ENCODE measurements at places on chromosomes 16 and 17. TPM values are rescaled to one million over a fixed set of nuclear protein-coding genes. Genes with fewer than 3 reads are reported as not detected.

DNA sequence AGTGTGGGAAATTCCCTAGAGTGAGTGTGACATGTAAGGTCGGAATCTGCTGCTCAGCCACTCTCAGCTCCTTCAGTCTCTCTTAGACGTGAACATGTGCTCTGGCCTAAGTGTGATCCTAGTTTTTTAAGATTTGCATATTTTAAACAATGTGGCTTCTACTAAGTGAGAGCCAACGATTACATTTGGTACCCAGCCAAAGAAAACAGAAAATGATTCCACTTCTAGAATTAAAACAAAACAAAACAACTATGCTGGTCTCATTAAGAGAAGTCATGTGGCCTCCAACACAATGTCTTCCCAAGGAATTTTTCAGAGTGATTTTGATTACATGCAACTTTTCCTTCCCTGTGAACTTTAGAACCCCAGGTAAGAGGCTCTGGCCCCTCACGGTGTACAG is 10.1 kb downstream of the TMEM238L start:
- no peak overlapping the region for H3K27ac ChIP-seq
- peaks cover 29% of the 10 kb centered on the region for H3K4me1 ChIP-seq
- no peak overlapping the region for H3K4me3 ChIP-seq

- no peak overlapping the region for H3K27ac ChIP-seq
- H3K4me3 ChIP-seq, result no peak overlapping the region
- H3K27me3 ChIP-seq, result no peaks in the 10 kb centered on the region
- H3K4me1 ChIP-seq, result no peaks in the 10 kb centered on the region
- H3K36me3 ChIP-seq, result no peaks in the 10 kb centered on the region
- DNase-seq, result no peak
Measured at GRCh38 chr17:35801583-35802224, 6.3 kb upstream of the MMP28 start.

IKZF3 gene
- total RNA-seq, result 1.9 TPM

DNA sequence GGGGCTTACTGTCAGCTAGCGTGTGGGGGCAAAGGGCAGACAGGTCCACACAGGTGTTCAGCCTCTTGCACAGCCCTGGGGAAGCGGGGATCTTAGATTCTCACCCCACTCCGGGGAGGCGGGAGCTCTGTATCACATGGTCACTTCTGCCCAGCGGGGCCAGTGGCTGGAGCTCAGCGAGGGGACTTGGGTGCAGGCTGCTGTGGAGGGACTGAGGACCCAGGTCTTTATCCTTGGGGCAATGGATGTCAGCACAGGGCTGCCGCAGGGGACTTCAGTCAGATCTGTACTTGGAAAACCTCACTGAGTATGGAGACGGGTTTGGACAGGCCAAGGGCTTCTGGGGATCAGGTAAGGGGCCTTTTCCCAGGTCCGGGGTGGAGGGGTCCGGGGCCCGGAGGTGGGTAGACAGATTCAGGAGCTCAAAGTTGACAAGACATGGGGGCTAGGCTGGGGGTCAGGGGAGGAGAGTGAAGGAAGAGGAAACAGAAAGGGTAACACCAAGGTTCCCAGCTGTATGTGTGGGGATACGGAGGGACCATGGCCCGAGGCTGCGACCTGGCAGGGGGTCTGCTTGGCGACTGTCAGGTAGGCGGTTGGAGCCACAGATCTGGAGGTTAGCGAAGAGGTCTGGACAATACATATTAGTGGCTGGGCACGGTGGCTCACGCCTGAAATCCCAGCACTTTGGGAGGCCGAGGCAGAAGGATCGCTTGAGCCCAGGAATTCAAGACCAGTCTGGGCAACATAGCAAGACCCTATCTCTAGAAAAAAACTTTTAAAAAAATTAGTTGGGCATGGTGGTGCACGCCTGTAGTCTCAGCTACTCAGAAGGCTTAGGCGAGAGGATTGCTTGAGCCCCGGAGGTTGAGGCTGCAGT is 15.1 kb upstream of the BAIAP2 start:
- H3K4me1 ChIP-seq, result no peaks in the 10 kb centered on the region
- no peaks in the 10 kb centered on the region for H3K27me3 ChIP-seq
- H3K36me3 ChIP-seq, result no peaks in the 10 kb centered on the region
- no peak for DNase-seq
- H3K4me3 ChIP-seq, result no peak overlapping the region
- no peak overlapping the region for H3K27ac ChIP-seq

GRCh38 chr16:88049561-88050545 is 98.6 kb downstream of the BANP start:
- no peaks in the 10 kb centered on the region for H3K27me3 ChIP-seq
- no peaks in the 10 kb centered on the region for H3K36me3 ChIP-seq
- H3K4me1 ChIP-seq, result no peaks in the 10 kb centered on the region
- H3K4me3 ChIP-seq, result no peak overlapping the region
- DNase-seq, result no peak
- no peak overlapping the region for H3K27ac ChIP-seq

NPLOC4 gene
- total RNA-seq, result 52.4 TPM

GRCh38 chr16:11636172-11636721 is 32.0 kb upstream of the SNN start:
- H3K27me3 ChIP-seq, result no peaks in the 10 kb centered on the region
- H3K4me1 ChIP-seq, result peaks cover 4% of the 10 kb centered on the region
- no peak overlapping the region for H3K4me3 ChIP-seq
- no peak for DNase-seq
- H3K36me3 ChIP-seq, result no peaks in the 10 kb centered on the region

DNA sequence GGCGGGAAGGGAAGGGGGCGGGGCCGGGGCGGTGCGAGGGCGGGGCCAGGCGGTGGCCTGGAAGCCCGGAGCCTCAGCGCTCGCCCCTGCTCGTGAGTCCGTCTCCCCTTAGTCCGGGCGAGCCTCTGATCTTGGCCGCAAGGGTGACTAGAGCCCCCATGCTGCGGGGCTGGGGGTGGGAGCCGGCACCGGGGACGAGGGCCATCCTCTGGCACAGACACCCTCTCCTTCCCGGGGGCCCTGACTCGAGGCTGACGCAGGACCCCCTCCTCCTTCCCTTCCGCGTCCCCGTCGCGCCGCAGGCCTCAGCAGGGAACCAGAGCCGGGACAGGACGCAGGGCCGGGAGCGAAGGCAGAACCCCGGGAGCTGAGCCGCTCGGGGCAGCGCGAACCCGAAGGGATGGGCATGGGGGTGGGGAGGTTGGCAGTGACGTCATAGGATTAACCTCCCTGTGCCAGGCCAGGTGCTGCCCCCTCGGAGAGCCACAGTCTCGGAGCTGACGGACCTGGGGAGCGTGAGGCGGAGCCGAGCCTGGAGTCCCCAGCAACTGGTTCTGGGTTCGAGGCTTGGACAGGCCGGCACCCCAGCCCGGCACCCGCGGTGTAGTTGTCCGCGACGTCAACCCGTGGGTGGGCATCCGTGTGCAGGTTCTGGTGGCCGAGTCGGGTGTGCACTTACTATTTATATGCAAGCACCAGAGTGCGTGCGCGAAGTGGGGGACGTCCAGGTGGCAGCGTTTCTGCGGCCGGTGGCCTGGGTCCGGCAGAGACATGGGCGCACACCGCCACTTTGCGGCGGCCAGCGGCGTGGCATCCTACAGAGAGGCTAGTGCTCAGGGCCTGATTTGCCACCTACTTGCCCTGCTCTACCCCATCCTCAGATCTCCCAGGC is 503 bp upstream of the PLCD3 start:
- H3K4me1 ChIP-seq, result no peaks in the 10 kb centered on the region
- peak overlapping the region; percentile 89 for H3K27ac ChIP-seq
- peak; percentile 88 for DNase-seq
- no peaks in the 10 kb centered on the region for H3K27me3 ChIP-seq

- H3K36me3 ChIP-seq, result no peaks in the 10 kb centered on the region
- H3K4me1 ChIP-seq, result peaks cover 6% of the 10 kb centered on the region
- no peaks in the 10 kb centered on the region for H3K27me3 ChIP-seq
- H3K27ac ChIP-seq, result peak overlapping the region; percentile 87
- H3K4me3 ChIP-seq, result peak overlapping the region; percentile 89
Measured at GRCh38 chr16:29815032-29815721, 775 bp upstream of the PAGR1 start.

DNA sequence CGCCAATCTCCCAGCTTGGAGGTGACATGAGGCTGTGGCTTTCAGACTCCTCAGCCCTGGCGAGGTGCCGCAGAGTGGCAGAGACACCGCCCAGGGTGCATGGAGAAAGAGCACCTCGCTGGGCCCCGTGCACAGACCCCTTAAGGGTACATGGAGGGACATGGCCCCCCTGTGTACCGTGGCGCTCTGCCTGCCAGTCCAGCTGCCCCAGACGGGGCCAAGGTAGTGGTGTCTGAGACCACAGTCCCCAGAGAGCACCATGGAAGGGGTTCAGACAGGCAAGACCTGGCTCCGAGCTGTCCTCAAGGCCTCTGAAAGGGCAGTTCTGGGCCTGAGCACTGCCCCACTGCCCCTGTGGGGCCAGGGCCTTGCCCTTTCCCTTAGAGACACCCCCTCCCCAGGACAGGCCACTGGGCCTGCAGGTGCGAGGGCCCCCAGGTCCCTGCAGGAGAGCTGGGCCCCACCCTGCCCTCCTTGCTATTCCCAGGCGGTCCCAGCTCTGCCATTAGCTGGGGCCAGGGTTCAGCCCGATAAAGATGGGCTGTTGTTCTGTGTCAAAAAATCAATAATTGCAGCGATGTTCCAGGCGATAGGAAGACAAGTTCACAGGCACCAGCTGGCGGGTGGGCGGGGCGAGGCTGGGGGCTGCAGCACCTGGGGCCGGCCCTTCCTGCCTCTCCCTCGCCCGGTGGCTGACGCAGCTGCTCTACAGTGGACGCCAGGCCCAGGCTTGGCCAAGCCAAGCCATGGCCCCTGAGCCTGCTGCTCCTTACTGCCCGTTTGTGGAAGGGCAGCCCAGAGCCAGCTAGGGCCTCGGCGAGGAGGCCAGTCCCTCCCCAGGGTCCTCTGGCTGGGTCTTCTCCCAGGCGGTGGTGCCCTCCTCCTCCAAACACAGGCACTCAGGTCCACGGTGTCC is 51.7 kb downstream of the ZFPM1 start:
- DNase-seq, result peak; percentile 86
- H3K27ac ChIP-seq, result peak overlapping the region; percentile 87
- H3K27me3 ChIP-seq, result no peaks in the 10 kb centered on the region
- peaks cover 14% of the 10 kb centered on the region for H3K4me1 ChIP-seq
- no peaks in the 10 kb centered on the region for H3K36me3 ChIP-seq

SNRNP25 gene
- total RNA-seq, result 15.3 TPM

GRCh38 chr17:47739150-47739549 is 6.1 kb downstream of the TBX21 start:
- no peaks in the 10 kb centered on the region for H3K27me3 ChIP-seq
- no peak overlapping the region for H3K27ac ChIP-seq
- H3K36me3 ChIP-seq, result no peaks in the 10 kb centered on the region

DNA sequence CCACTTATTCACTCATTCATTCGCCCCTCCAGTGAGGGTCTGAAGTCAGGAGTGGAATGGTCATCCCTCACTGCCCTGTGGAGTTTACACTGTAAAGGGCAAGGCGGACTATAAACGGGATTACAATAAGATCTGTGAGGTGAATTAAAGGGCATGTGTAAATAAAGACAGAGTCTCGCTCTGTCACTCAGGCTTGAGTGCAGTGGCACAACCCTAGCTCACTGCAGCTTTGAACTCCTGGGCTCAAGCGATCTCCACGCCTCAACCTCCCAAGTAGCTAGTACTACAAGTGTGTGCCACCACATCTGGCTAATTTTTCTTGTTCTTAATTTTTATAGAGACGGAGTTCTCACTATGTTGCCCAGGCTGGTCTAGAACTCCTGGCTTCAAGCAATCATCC is 25.8 kb downstream of the GINS3 start:
- H3K27me3 ChIP-seq, result no peaks in the 10 kb centered on the region
- no peak overlapping the region for H3K4me3 ChIP-seq
- no peak overlapping the region for H3K27ac ChIP-seq
- H3K4me1 ChIP-seq, result no peaks in the 10 kb centered on the region

ZP2 gene
- total RNA-seq, result not detected

LDHD gene
- 94.3 TPM for total RNA-seq

DNA sequence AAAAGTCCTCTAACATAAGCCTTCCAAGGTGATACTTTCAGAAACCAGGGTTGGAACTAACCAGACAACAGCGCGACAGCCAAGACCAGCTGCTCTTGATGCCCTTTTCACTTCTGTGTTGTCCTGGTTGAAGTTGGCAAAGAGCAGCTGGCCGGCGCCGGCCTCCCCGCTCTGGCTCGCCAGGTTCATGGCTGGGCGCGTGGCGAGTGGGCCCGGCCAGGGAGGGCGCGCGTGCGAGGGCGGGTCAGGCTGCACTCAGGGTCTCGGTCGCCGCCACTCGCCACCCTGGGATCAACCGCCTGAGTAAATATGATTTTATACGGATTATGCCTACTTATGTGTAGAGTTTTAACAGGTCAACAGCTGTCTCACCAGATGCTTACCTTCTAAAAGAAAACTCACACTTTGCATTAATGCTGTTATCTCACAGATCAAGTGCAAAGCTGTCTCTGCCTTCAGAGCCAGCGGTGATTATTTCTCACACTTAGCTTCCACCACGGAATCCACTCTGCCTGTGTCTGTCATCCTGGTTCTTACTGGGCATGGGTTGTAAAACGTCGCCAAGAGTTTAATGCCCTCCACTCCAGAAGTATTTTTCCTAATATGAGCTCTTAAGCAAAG is 13.5 kb downstream of the KCTD2 start:
- H3K4me3 ChIP-seq, result no peak overlapping the region
- peaks cover 14% of the 10 kb centered on the region for H3K4me1 ChIP-seq
- peaks cover 28% of the 10 kb centered on the region for H3K36me3 ChIP-seq
- DNase-seq, result no peak

DNA sequence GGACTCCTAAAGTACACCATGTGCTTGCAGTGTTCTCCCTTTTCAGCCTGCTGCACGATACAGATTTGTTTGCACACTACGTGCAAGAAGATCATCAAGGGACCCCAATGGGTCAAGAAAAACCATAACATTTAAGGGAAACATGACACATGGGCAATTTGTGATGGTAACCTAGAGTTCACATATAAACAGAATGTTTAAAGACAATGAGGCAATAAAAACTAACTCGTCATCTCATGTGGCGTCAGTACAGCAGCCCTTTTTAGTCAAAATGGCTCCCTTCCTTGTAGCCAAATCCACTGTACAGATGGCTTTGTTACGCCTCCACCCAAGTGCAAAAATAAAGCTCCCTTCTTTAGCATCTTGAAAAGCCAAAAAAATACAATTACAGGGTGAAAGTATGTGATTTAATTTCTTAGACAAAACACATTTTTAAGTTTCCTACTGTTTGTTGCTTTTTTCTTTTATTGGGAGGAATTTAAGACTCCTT is 173.7 kb downstream of the CDK5R1 start:
- H3K4me3 ChIP-seq, result no peak overlapping the region
- no peaks in the 10 kb centered on the region for H3K27me3 ChIP-seq
- no peaks in the 10 kb centered on the region for H3K4me1 ChIP-seq
- H3K36me3 ChIP-seq, result no peaks in the 10 kb centered on the region

All from right lobe of liver (tissue), 6 donors.